ENCODE measurements at places on chromosomes 11 and 22. TPM values are rescaled to one million over a fixed set of nuclear protein-coding genes. Genes with fewer than 3 reads are reported as not detected.

The FREY1 gene
- polyA plus RNA-seq = 0.99 TPM

The WNT7B gene
- polyA plus RNA-seq = 2.4 TPM

The CYP2D6 gene
- 0.39 TPM for polyA plus RNA-seq

The RIMBP3C gene
- not detected for polyA plus RNA-seq

The NFAM1 gene
- polyA plus RNA-seq = 0.60 TPM

The TMEM191C gene
- polyA plus RNA-seq = 2.1 TPM

The APOBEC3H gene
- not detected for polyA plus RNA-seq

The FGF3 gene
- not detected for polyA plus RNA-seq

The PGA5 gene
- polyA plus RNA-seq = not detected

The TSPAN4 gene
- 81.2 TPM for polyA plus RNA-seq

The OR5B21 gene
- polyA plus RNA-seq = not detected

The TMPRSS6 gene
- not detected for polyA plus RNA-seq

The GLYAT gene
- polyA plus RNA-seq = 480 TPM

The CBX6 gene
- 24.9 TPM for polyA plus RNA-seq

The MS4A4A gene
- 6.3 TPM for polyA plus RNA-seq

The ADM2 gene
- polyA plus RNA-seq = 10.6 TPM

The LGALS1 gene
- 496 TPM for polyA plus RNA-seq

The HEPN1 gene
- polyA plus RNA-seq = not detected

The CEND1 gene
- 3.6 TPM for polyA plus RNA-seq

The KCNJ1 gene
- polyA plus RNA-seq = 355 TPM

The PI4KA gene
- polyA plus RNA-seq = 37.3 TPM

The SERPIND1 gene
- not detected for polyA plus RNA-seq

The DGCR6L gene
- 137 TPM for polyA plus RNA-seq

The NPAS4 gene
- polyA plus RNA-seq = not detected

The NCF4 gene
- polyA plus RNA-seq = 4.7 TPM
